ENCODE measurements at places on chromosomes 3 and 15.

- DNase-seq = no peak
Observed at GRCh38 chr15:83288381-83288801, 3.9 kb upstream of the BNC1 start.

- no peak for DNase-seq
Observed at GRCh38 chr3:108940568-108941263, 13.0 kb downstream of the GUCA1C start.

- no peak for DNase-seq
Observed at GRCh38 chr3:196603683-196604082, 35.2 kb downstream of the FBXO45 start.

- no peak for DNase-seq
Observed at GRCh38 chr3:96813820-96814650, at the start of gene EPHA6. Gene EPHA6, plus strand, starts transcription at chr3:96814594.

- DNase-seq = no peak
Observed at GRCh38 chr15:36970522-36970921, 129.8 kb downstream of the MEIS2 start.

- DNase-seq = no peak
Observed at GRCh38 chr3:77248420-77248819, 208.5 kb downstream of the ROBO2 start.

DNA sequence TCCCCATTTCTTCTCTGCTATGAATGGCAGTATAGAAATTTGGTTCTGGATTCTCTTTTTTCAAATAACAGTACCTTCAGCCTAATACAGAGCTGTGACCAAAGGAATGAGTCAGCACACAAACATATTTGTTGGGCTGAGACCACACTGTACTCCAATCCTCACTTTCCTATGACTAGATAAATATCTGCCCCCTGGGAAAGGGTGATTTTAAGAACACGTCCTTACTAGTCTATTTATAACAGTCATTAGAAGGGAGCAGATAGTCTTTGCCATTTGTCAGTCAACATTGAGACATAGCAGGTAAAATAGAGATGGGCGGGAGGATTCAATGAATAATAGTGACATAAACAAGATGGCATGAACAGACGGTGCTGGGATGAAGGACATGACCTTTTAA is 461.3 kb downstream of the MCTP2 start:
- no peak for DNase-seq

- DNase-seq = no peak
Observed at GRCh38 chr3:168952551-168952950, 711.0 kb downstream of the MECOM start.

GRCh38 chr3:127723011-127723567 is 50.3 kb downstream of the ABTB1 start:
- DNase-seq = no peak

DNA sequence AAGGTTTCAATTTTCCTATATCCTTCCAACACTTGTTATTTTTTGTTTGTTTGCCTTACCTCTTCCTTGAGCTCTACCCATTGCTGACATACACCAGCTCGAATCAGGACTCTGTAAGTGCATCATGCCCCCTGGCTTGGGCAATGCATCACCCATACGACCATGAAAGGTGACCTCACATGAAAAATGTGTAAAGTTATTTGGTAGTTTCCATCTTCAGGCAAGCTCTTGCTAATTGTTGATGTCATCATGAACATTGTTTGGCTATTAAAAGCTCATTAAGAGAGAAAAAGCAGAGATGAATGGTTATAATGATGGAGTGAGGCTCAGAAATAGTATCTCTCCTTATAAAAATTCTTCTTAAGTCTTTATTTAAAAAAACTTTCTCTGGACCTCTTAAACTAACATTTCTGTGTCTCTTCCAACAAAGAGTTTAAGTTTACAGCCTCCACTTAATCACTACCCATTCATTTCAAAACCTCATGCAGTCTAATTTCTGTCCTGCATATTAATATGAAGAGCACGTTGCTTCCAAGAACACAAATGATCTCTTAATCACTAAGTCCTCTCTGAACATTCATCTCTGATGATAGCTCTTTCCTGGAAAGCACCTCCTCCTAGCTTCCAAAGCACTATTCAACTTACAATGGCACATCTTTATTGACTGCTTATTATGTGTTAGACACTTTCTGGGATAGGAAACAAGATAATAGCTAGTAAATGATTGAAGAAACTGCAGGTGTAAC is 236.3 kb downstream of the NFKBIZ start:
- DNase-seq = no peak

DNA sequence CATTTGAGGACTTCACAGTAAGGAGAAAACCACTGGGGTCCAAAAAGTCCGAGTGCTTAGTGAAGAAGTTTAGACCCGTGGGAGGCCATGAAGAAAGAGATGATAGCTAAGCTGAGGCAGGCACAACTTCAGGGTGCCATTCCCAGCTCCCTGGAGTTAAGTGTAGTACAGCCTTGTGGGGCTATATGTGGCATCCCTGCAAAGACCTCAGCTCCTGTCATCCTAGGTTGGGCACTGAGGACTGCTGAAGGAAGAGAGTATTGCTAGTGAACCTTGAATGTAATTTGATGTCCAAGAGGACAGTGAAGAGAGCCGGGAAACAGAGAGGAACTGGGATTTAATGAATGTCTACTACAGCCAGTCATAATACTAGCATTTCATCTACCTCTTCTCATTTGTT is 162.1 kb downstream of the AKAP13 start:
- no peak for DNase-seq

- DNase-seq = no peak
Observed at GRCh38 chr3:175222356-175222755, 363.2 kb downstream of the NAALADL2 start.

GRCh38 chr15:74141591-74141990 is 11.2 kb downstream of the ISLR2 start:
- no peak for DNase-seq

- peak; percentile 95 for DNase-seq
Observed at GRCh38 chr3:188270423-188270972, 116.5 kb downstream of the LPP start.

GRCh38 chr15:94586099-94586498 is 354.7 kb downstream of the MCTP2 start:
- DNase-seq = no peak

DNA sequence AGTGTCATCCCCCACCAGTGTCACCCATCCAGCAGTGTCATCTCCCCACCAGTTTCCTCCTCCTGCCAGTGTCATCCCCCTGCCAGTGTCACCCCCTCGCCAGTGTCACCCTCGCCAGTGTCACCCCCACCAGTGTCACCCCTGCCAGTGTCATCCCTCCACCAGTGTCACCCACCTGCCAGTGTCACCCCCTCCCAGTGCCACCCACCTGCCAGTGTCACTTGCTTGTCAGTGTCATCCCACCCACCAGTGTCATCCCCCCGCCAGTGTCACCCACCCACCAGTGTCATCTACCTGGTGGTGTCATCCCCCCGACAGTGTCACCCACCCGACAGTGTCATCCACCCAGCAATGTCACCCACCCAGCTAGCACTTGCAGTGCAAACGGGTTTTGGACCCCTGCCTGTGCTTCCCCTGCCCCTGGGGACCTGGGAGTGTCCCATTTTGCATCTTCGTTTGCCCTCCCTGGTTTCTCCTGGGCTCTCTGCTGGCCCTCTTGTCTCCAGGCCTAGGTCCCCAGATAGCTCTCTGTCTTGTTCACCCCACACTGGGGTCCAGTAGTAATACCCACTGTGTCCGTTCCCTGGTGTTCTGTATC is 99.8 kb upstream of the PRR20G start:
- no peak for DNase-seq

Measured in AG04449 (cell line).